ENCODE measurements at places on chromosomes 2 and 18. TPM values are rescaled to one million over a fixed set of nuclear protein-coding genes. Genes with fewer than 3 reads are reported as not detected.
A peak's percentile ranks its signal among the peaks of the same experiment; 100 is the strongest.

The AMER3 gene
- not detected for total RNA-seq

The GALNT13 gene
- not detected for total RNA-seq

The MYO3B gene
- total RNA-seq, result 0.38 TPM

DNA sequence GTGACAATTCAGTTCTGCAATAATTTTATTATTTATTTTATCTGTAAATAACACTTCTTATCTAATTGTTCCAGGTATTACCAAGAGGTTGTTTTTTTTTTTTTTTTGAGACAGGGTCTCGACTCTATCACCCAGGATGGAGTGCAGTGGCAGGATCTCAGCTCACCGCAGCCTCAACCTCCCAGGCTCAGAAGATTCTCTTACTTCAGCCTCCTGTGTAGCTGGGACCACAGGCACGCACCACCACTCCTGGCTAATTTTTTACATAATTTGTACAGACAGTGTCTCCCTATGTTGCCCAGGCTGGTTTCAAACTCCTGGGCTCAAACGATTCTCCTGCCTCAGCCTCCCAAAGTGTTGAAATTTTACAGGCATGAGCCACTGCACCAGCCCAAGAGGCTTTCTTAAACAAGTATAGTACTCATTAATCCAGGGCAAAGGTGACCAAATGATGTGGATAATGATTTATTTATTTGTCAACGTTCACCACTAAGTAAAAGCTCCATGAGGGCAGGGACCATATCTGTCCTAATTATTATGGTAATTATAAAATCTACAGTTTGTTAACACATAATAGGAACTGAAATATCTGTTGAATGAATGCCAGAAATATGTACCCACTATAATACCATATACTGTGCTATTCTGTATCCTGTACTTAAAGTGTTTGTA lies 12.0 kb downstream of the STK17B start:
- DNase-seq, result peak; percentile 66

DNA sequence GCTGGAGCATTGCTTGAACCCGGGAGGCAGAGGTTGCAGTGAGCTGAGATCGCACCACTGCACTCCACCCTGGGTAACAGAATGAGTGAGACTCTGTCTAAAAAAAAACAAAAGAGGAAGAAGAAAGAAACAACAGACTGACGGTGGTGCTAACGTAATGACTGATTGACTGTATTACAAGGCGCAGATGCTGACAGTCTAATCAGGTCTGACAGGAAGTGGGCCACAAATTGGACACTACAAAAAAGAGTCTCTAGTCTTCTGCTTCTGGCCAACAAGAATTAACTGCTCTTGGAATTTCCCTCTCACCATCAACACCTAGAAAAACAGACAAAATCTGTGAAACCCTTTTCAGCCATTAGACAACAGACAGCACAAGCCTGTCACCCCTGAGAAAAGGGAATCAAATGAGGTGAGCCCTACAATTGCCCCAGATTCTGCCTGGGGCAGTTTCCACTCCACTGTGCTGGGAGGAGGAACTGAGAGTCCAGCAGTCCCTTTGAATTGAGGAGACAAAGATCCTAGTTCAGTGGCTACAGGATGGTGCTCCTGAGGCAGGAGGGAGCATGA lies 43.3 kb downstream of the SNED1 start:
- no peak for DNase-seq

DNA sequence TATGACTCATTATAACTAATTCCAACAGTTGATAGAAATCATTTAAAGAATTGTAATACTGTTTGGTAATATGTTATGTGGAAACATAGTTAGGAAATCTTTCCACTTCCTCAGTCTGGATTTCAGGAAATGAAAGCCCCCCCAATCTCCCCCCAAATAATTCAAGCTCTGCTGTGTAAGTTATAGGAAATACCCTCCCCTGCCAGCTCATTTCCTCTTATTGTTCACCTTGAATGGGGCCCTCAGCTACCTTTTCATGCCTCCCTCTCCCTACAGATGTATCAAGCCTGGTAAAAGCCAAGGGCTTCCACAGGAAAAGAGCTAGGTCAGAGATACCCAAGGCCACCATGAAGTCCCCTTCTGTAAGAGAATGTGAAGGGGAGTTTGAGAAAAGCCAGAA lies 155.5 kb downstream of the CNTNAP5 start:
- no peak for DNase-seq
